ENCODE measurements at places on chromosomes 7 and 10.
A peak's percentile ranks its signal among the peaks of the same experiment; 100 is the strongest.

DNA sequence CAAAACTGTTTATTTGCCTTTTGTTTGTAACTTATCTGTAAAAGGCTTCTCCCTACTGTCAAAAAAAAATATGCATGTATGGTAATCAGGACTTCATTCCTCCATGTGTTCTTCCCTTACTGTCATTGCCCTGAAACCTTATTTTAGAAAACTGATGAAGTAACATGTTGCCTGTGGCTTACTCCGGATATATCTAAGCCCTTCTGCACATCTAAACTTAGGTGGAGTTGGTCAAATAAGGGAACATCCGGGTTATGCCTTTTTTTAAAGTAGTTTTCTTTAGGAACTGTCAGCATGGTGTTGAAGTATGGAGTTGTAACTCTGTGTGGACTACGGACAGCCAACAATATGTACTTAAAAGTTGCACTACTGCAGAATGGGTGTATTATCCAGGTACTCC is 6.2 kb downstream of the SAR1A start:
- DNase-seq, result no peak

DNA sequence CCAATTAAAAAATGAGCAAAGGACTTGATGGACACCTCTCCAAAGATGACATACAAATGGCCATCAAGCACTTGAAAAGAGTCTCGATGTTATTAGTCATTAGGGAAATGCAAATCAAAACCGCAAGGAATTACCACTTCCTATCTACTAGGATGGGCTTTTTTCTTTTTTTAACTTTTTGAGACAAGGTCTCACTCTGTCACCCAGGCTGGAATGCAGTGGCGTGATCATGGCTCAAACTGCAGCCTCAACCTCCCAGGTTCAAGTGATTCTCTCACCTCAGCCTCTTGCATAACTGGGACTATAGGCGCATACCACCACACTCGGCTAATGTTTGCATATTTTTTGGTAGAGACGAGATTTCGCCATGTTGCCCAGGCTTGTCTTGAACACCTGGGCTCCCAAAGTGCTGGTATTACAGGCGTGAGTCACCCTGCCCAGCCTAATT is 13.6 kb downstream of the NKX1-2 start:
- no peak for DNase-seq

- no peak for DNase-seq
Measured at GRCh38 chr7:108059526-108059925, 56.6 kb upstream of the LAMB1 start.

- DNase-seq, result no peak
Measured at GRCh38 chr7:99579956-99580777, 17.9 kb upstream of the TMEM225B start.

- DNase-seq, result no peak
Measured at GRCh38 chr7:26857506-26858240, 6.7 kb downstream of the SKAP2 start.

- no peak for DNase-seq
Measured at GRCh38 chr10:129959544-129960480, 4.3 kb downstream of the EBF3 start.

DNA sequence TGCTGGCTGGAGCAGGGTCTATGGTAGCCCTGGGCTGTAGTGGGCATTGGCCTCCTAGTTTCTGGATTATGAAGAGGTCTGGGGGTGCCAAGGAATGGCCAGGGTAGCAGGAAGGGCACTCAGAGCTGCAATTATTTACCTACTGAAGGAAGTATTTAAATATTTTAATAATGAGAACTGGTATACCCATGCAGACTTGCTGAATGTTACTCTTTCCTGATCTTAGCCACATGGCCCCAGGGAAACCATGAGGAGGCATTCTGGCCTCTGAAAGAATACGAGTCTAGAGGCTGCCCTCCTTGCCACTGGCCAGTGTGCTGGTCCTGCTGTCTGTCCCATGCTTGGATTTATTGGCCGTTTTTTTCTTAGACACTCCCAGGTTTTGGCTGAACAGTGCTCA is 599.7 kb downstream of the LRMDA start:
- DNase-seq, result no peak

- no peak for DNase-seq
Measured at GRCh38 chr7:132392713-132393112, 183.6 kb downstream of the PLXNA4 start.

GRCh38 chr7:126698446-126698845 is 554.3 kb downstream of the GRM8 start:
- DNase-seq, result no peak

- no peak for DNase-seq
Measured at GRCh38 chr10:18616337-18616736, 35.0 kb downstream of the NSUN6 start.

GRCh38 chr7:47525066-47525623 is 56.8 kb downstream of the TNS3 start:
- DNase-seq, result no peak

GRCh38 chr7:33432821-33433220 is 303.5 kb downstream of the BBS9 start:
- DNase-seq, result no peak

DNA sequence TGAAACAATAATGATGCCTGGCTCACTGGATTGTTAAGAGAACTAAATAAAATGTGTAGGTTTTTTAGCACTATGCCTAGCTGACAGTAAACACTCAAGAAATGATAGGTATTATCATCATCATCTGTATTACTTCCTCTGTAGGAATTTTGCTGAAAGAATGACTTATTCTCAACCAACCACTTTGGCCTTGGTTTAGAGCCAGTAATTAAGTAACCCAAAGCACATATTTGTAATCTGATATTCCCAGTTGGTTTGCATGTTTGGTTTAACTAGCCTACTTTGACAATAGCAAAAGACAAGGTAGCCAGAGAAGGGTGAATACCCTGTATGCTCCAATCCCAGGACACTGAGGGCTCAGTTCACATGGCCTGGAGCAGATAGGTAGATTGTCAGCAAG is 34.4 kb downstream of the BCAP29 start:
- peak; percentile 58 for DNase-seq

- DNase-seq, result no peak
Measured at GRCh38 chr10:24952707-24953645, 570 bp upstream of the PRTFDC1 start.

DNA sequence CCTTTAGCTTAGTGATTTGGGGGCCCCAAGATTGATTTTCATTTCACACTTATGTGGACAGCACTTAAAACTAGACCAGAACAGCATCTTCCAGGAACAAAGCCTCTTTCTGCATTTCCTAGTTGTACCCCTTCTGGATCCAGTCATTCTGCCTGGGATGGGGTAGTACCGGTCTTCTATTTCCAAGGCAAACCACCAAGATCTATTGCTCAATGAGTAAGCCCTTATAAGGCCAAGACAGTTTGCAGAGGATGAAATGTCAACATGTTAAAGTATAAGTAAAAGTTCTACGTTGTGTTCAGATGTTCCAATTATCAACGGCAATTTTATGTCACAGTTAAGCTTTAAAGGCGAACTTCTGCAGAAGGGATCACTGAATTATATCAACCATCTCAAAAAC is 106.9 kb upstream of the ZNF746 start:
- no peak for DNase-seq
